T-helper 22 cell (primary cell): ENCODE measurements at places on chromosomes 6 and 20.

- no peak for DNase-seq
Measured at GRCh38 chr6:41256383-41256782, 28.2 kb downstream of the TREML4 start.

DNA sequence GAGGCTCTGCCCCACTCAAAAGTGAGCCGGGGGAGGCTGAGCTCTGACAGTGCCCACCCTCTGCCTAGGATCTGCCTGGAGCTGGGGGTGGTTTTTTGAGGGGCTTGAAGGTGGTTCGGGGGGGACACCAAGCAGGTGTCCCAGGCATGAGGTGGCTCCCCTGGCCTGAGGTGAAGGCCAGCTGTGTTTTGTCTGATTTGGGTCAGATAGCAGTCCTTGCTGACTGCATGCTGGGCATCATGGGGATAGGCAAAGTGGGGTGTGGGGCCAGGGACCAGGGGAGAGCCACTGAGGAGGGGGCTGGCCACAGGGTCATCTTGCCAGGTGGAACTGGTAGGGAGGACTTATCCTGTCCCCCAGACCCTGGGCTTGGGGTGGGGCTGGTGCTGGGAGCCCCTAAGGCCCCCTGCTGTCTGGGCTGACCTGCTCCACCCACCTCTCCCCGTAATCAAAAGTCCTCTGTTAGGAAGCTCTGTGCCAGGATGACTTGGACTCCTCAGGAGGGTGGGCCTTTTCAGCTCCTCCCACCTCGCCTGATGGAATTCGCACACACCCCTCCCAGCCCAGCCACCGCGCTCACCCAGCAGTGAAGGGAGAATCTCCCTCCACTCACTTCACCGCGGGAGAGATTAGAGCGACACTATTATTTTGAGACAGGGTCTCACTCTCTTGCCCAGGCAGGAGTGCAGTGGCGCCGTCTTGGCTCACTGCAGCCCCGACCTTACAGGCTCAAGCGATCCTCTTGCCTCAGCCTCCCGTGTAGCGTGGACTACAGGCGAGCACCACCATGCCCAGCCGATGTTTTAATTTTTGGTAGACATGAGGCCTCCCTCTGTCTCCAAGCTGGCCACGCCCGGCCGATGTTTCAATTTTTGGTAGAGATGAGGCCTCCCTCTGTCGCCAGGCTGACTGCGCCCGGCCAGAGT is 1.5 kb upstream of the COL9A3 start:
- DNase-seq: no peak

DNA sequence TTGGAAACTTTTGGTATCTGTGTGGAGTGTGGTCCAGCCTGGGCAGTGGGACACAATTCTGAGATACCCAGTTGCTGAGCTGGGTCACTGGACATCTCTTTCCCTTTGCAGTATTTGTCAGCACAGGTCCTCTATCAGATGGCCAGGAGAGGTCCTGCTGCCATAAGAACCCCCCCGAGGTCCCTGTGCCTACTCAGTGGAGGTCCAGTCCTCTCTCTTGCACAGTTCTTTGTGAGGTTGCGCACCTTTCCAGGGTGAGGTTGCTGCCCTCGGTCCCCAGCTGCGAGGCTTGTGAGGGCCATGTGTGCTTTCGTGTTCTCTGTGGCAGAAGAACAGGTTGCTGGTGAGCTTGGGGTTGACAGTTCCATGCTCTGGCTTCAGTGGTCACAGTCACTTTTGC is 320.6 kb downstream of the QKI start:
- DNase-seq: no peak

DNA sequence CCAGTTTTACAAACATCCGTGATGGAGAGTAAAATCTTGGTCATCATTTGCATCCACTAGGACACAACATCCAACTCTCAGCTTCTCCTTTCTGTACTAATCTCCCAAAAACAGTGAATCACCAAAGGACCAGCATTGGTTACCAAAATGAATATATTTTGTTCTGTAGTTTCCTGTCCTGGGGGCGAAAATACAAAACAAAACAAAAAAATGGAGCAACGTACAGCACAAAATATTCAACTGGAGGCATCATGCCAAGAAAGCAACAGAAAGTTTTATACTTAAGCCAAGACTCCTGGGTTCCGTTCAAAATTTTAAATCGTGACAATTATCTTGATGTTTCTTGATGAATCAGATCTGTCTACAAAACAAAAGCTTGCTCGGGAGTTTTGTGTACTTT is 126.6 kb upstream of the CCDC28A start:
- DNase-seq: no peak

DNA sequence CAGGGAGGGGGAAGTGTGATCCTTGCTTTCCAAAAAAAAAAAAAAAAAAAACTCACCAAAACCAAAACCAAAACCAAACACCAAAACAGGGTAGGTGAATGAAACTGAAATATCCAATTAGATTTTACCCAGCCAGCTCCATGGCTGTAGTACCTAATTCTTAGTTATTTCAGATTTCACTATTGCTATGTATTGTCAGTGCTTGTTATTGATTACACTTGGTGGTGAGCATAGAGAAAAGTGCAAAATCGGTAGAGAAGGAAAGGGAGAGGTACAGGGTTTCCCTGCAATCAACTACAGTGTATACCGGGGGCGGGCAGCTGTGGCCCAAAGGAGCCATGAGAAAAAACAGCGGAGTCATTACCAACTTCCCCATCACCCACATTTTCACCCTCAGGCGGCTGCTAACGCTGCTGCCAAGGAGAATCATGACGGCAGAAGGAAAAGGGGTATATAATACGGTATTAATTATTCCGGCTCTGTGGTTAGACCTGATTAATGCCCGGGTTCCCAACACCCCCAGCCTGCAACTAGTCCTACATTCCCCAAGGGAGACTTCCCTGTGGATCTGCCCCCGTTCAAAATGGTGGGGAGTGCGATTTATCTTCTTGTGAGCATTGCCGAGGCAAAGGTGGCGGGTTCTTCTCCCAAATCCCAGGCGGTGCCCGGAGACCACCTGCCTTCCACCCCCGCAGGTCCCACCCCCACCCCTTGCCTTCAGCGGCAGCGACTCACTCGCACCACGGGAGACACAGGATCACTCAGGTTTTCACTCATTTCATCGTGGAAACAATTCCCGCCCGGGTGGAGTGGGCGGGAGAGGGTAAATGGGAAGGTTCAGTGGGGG is at the start of gene C6orf62:
C6orf62 (minus strand) TSS at position 30 of the 847 bp plus-strand sequence. CDS start 486 bp downstream, outside the sequence.
- DNase-seq: peak; percentile 19

DNA sequence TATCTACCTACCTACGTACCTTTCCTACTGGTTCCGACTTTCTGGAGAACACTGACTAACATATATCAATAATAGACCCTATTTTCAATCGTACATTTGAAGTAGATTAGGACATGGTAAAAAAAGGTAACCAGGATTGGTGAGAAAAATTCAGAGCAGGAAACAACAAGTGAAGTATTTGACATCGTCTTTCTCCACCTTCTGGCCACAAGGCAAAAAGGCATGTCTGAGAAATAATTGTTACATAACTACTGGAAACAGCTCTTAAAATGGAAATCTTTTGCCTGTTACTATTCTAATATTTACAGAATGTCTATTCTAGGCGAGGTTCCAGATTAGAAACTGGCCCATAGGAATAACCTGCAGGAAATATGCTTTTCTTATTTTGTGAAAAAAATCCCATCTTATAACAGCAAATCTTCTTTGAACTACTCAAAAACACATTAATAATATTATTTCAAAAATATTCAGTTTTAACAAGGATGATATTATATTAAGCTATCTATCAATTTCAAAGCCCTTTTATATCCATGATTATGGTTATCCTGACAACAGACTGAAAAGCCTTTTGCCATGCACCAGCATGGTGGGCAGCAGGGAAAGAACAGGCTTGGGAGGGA is 80.8 kb downstream of the RCAN2 start:
- no peak for DNase-seq

GRCh38 chr6:86856937-86857563 is 80.3 kb upstream of the HTR1E start:
- DNase-seq: no peak

- DNase-seq: no peak
Measured at GRCh38 chr20:31749223-31749622, 10.1 kb downstream of the TPX2 start.

GRCh38 chr20:10090588-10091166 is 55.9 kb downstream of the ANKEF1 start:
- DNase-seq: no peak

- DNase-seq: no peak
Measured at GRCh38 chr6:12265791-12266190, 24.4 kb upstream of the EDN1 start.

GRCh38 chr6:75604294-75604693 is 2.6 kb downstream of the SENP6 start:
- no peak for DNase-seq

DNA sequence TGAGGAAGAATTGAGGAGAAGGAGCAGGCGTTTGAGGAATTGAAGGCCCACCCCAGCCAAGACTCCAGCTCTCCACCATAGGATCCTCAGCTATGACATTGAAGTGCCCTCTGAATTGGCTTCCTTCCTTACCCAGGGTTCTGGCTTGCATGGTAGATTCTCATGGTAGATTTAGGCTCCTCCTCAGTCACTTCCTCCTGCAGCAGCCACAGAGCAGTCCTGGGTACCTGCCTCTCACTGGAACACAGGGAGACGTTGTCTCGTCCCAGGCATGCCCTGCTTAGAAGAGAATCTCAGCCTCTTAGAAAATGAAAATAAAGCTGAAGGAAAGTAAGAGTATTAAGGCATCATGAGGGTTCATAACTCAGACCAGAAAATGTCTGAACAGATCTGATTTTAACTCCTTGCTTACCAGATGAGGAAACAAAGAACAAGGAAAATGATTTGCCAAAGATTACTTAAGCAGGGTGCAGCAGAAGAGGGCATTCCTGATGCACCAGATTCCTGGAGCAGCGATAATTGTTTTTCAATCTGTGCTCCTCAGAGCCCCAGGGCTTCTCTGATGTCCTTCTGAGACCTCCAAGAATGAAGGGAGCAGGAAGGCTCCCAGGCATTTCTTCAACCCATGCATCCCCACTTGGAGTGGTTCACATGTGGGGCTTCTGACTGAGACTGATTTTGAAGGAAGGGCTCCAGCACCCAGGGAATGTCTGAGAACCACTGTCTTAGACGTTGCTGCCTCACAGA is 219.8 kb downstream of the HIVEP2 start:
- DNase-seq: no peak

DNA sequence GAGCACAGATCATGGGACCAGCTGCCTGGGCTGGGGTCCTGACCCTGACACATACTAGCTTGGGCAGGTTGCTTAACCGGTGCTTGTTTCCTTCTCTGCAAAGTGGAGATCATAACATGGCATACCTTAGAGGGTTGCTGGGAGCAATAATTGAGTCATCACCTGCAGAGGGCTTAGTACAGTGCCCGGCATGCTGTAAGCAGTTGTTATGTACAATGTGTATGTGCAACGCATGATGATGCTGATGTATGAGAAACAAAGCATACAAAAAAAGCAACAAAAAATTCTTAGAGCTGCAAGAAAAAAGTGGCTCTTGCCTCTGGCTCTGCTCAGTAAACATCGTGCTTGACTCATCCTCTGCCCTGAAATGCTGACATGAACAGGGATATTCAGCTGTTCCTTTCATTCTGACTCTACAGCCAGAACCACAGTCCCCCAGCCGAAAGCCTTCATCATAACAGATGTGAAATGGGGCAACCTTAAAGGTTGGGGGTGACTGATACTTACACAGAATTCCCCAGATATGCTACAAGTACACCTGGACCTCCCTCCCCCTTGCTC is 91.7 kb downstream of the CLIC5 start:
- no peak for DNase-seq

GRCh38 chr6:156767603-156768467 is 9.3 kb upstream of the ARID1B start:
- no peak for DNase-seq

GRCh38 chr20:62303340-62304226 is 786 bp downstream of the ADRM1 start:
- DNase-seq: no peak

DNA sequence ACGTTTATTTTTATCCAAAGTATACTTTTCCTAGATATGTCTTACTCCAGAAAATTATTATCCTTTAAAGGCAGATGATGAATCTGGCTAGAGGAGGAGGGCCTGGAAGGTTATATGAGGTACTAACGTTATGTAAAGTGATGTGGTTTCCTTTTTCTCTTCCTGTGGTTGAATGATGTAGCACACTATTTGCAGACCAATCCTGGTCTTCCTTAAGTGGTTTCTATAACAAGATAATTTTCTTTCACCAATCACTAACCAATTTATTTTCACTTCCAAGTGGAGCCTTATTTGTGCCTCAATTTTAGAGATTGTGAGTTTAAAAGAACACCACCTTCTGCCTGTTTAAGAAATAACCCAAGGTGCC is 154.6 kb upstream of the SOX4 start:
- DNase-seq: no peak

GRCh38 chr20:57212534-57213276 is 53.7 kb downstream of the BMP7 start:
- no peak for DNase-seq

DNA sequence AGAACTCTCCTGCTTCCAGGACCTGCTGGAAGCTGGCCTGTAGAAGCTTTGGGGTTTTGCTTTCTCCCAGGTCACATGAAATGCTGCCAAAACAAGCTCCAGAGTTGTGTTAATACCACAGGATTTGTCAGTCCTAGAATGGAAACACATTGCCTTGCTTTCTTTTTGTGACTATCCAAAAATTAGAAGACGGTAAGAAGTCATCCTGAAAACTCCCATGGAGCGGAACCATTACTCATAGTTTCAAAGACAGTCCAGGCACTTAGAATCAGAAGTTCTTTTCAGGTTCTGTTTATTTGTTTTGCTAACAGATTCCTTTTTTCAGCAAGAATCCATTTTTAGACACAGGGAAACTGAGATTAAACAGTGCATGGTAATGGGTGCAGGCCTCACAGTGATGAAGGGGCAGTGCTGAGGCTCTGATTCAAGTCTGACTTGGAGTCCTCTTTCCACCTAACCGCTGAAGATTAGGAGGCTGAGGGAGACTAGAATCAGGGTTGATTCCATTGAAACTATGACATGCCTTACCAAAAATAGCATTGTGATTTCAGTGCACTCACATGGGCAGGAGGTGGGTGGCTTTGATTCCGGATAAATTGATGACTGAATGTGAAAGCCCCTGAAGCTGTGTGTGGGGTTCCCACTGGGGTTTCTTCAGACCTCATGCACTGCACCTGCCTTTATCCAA is 72.2 kb upstream of the NAA20 start:
- DNase-seq: no peak

- no peak for DNase-seq
Measured at GRCh38 chr6:14059791-14060436, 57.7 kb upstream of the CD83 start.

GRCh38 chr6:139079018-139079417 is 50.5 kb downstream of the ABRACL start:
- no peak for DNase-seq

GRCh38 chr6:83735461-83735860 is 26.6 kb upstream of the SNAP91 start:
- no peak for DNase-seq
